Airway epithelial cell (primary cell): ENCODE measurements at places on chromosomes 13 and 19. TPM values are rescaled to one million over a fixed set of nuclear protein-coding genes. Genes with fewer than 3 reads are reported as not detected.

Gene ICAM5
- total RNA-seq = 3.6 and 4.9 TPM in 2 replicates

Gene CADM4
- total RNA-seq = 13.9 and 18.8 TPM in 2 replicates

Gene SLC25A41
- not detected in 2 replicates for total RNA-seq

Gene LRG1
- total RNA-seq = 0.09 and 0.56 TPM in 2 replicates

Gene SHANK1
- total RNA-seq = 0.35 TPM in 1 of 2 replicates, not detected in the other

Gene KMT2B
- total RNA-seq = 16.7 and 19.3 TPM in 2 replicates

Gene PEAK3
- not detected in 2 replicates for total RNA-seq

Gene MBD3L3
- total RNA-seq = not detected in 2 replicates

Gene SSC5D
- total RNA-seq = 0.09 TPM in 1 of 2 replicates, not detected in the other

Gene ZNF836
- 3.3 and 6.3 TPM in 2 replicates for total RNA-seq

Gene KRTDAP
- total RNA-seq = 40.4 and 58.3 TPM in 2 replicates

Gene CYP2F1
- 0.07 TPM in 1 of 2 replicates, not detected in the other for total RNA-seq

Gene TMPRSS9
- total RNA-seq = 0.05 TPM in 1 of 2 replicates, not detected in the other
